ENCODE measurements at places on chromosomes 4 and X.

- no peak for DNase-seq
Measured at GRCh38 chrX:137432609-137433008, 133.3 kb upstream of the ZIC3 start.

DNA sequence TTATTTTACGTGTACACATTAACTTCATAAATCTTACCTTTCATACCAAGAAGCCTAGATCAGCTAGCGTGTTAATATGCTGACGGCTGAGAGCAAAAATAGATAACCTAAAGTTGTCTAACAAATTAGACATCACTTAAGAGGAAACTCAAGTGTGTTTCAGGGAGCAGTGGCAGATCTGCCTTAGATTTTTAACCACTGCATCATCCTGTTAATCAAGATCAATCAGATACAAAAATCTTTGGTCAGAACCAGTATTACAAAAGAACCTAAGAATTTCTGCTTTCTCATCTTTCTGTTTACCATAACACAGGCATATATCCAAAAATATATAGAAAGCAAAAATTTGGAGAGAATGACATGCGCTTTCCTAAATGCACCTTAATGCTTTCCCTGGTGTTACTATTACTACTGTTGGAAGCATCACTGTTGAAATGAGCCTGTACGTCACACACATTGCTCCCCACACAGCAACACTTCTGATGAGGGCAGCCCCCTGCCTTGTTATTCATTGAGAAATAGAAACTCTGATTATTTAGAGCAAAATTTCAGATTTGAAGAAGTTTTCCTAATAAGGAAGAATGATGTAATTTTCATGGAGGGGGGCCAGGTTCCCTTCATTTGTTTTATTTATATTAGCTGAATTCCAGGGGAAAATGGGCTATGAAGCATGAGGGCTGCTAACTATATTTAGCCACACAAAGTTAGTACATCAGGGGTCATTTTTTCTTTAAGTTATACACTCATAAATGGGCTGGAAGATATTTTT is 152.3 kb downstream of the CBR4 start:
- DNase-seq = no peak

DNA sequence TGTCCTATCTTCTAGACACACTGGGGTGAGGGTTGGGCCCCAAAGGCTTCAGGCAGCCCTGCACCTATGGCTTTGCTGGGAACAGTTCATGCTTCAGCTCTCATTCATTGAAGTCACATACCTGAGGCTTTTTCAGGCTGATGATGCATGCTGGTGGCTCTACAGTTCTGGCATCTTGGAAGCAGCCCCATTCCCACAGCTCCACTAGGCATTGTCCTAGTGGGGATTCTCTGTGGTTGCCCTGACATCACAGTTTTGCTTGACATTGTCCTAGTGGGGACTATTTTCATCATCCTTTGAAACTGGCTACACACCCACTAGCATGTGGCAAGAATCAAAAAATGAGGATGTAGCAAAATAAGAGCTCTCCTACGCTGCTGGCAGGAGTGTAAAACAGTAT is 37.7 kb upstream of the C4orf17 start:
- no peak for DNase-seq

- no peak for DNase-seq
Measured at GRCh38 chr4:133233922-133234321, 84.8 kb downstream of the PCDH10 start.

DNA sequence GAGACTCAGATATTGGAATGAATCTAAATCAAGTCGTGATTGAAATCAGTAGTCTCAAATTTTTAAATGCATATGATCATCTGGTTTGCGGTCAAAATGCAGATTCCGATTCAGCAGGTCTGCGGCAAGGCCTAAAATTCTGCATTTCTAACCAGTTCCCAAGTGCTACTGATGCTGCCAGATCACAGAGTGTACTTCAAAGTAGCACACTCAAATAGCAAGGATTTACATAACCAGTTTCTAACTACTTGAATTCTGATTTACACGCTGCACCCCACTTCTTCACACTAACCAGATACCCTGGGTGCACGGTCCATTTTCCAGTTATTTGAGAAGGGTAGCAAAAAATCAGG is 752 bp downstream of the MBTPS2 start:
- no peak for DNase-seq
